Cortex of kidney (tissue), 1 donor: ENCODE measurements at places on chromosomes 5 and 9.

DNA sequence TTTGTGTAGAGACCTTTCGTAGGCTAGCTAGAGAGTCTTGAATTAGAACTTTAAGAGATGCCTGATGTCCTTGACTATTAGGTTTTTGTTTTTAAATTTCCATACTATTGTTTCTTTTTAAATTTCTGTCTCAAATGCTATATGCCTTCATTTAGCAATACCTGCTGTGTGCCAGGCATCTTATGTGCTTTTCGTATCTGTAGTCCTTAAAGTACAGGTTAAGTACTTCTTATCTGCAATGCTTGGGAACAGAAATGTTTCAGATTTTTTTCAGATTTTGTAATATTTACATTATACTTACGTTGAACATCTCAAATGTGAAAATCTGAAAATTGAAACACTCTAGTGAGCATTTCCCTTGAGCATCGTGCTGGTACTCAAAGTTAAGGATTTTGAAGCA, 49.0 kb downstream of the IPO11 start:
- no peak for DNase-seq

GRCh38 chr5:34676416-34676815, 20.3 kb downstream of the RAI14 start:
- no peak for DNase-seq

- DNase-seq = no peak
Measured at GRCh38 chr9:115507148-115507547, 389.2 kb upstream of the TNC start.

GRCh38 chr9:127049044-127049443, 73.4 kb downstream of the ANGPTL2 start:
- no peak for DNase-seq

- DNase-seq = no peak
Measured at GRCh38 chr5:109410389-109411148, 795 bp upstream of the PJA2 start.

- no peak for DNase-seq
Measured at GRCh38 chr5:9861666-9862256, 231.6 kb upstream of the TAS2R1 start.

- DNase-seq = no peak
Measured at GRCh38 chr5:81097713-81098112, 135.4 kb upstream of the CKMT2 start.

DNA sequence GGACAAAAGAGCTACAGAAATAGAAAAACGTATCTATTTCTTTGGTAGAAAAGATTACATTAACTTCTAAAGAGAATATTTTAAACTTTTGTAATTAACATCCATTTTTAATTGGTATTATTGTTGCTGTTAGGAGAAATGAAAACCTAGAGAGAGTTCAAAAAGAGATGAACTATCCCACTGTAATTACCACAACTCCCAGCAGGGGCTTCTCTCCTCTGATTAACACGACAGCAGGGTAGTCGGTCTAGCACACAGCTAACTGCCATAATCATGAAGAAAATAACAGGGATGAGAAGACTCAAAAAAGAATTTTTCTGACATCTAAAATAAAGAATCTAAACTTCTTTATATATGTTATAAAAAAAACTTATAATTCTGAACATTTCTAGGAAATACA, 86.2 kb upstream of the CDH9 start:
- no peak for DNase-seq
